ENCODE measurements at places on chromosomes 5 and 9.

GRCh38 chr5:95304711-95305110, 19.8 kb upstream of the MCTP1 start:
- DNase-seq, result no peak

GRCh38 chr5:133246376-133247150, 194.8 kb downstream of the HSPA4 start:
- no peak for DNase-seq

- no peak for DNase-seq
Measured at GRCh38 chr9:85685081-85685480, 56.7 kb downstream of the AGTPBP1 start.

GRCh38 chr5:14414656-14415023, 167.0 kb upstream of the OTULINL start:
- no peak for DNase-seq

DNA sequence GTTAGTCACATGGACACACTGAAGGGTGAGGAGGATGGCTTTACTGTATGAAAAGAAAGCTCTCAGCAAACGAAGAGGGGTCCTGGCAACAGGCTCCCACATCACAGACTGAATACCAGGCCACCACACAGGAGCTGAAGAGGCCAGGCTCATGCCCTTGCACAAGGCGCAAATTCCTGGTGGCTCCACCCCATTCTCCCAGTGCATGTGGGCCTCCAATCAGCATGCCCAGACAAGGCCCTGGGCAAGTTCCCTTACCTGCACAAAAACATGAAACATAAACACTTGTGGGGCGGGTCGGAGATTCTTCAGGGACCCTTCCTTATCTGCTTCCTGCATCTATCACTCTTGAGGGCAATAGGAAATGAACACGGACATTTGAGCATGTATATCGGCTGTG, 935.8 kb upstream of the EDIL3 start:
- DNase-seq, result no peak

Data from stimulated activated CD4-positive, alpha-beta T cell treated with anti-CD3 and anti-CD28 coated beads, TNF-alpha, amount 100 ng/mL, for 24 hours (primary cell).